B cell (primary cell): ENCODE measurements at places on chromosomes 1 and 21.

GRCh38 chr1:40926441-40926840, 53.1 kb upstream of the CTPS1 start:
- H3K27ac ChIP-seq = no peak overlapping the region
- no peak overlapping the region for H3K4me3 ChIP-seq
- H3K27me3 ChIP-seq = peaks cover 6% of the 10 kb centered on the region
- H3K4me1 ChIP-seq = no peaks in the 10 kb centered on the region

- H3K4me1 ChIP-seq = no peaks in the 10 kb centered on the region
- DNase-seq = no peak
- H3K27ac ChIP-seq = no peak overlapping the region
- H3K36me3 ChIP-seq = no peaks in the 10 kb centered on the region
- no peaks in the 10 kb centered on the region for H3K27me3 ChIP-seq
Observed at GRCh38 chr1:216710598-216711333, 12.5 kb downstream of the ESRRG start.

DNA sequence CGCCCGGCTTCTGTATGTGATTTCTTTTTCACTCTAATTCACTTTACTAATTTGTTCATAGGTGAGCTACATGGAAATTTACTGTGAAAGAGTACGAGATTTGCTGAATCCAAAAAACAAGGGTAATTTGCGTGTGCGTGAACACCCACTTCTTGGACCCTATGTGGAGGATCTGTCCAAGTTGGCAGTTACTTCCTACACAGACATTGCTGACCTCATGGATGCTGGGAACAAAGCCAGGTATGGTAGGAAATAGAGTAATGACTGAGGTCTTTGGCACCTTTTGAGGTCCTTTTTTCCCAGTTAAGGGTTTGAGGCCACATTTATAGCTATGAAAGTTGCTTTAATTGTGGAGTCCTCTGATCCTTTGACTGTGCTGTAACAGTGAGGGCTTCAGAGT, 56.9 kb downstream of the KIF1B start:
- H3K4me3 ChIP-seq = no peak overlapping the region
- no peaks in the 10 kb centered on the region for H3K36me3 ChIP-seq
- H3K4me1 ChIP-seq = no peaks in the 10 kb centered on the region
- H3K27me3 ChIP-seq = no peaks in the 10 kb centered on the region
- DNase-seq = no peak

DNA sequence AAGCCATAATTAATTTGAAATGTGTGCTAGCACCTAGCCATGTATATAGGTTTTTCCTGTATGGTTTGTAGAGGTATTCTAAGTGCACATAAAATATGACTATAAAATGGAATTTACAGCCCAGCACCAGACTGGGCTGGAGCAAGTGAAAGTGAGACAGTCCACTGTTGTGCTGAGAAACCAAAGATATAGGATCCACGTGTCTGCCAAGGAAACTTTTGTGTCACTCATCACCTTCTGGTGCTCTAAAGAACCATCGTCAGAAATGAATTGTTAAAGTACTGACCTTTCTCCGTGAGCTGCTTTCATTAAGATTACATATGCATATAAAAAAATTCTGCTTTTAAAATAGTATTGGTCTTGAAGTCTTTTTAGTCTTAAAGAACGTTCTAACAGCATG, 141.0 kb upstream of the ZC3H11B start:
- H3K27me3 ChIP-seq = no peaks in the 10 kb centered on the region
- no peaks in the 10 kb centered on the region for H3K4me1 ChIP-seq
- no peaks in the 10 kb centered on the region for H3K36me3 ChIP-seq
- no peak overlapping the region for H3K27ac ChIP-seq
- H3K4me3 ChIP-seq = no peak overlapping the region

- no peak for DNase-seq
- H3K4me1 ChIP-seq = no peaks in the 10 kb centered on the region
- no peaks in the 10 kb centered on the region for H3K27me3 ChIP-seq
- H3K4me3 ChIP-seq = no peak overlapping the region
- no peaks in the 10 kb centered on the region for H3K36me3 ChIP-seq
- no peak overlapping the region for H3K27ac ChIP-seq
Observed at GRCh38 chr1:214515544-214516433, 35.6 kb downstream of the PTPN14 start.

DNA sequence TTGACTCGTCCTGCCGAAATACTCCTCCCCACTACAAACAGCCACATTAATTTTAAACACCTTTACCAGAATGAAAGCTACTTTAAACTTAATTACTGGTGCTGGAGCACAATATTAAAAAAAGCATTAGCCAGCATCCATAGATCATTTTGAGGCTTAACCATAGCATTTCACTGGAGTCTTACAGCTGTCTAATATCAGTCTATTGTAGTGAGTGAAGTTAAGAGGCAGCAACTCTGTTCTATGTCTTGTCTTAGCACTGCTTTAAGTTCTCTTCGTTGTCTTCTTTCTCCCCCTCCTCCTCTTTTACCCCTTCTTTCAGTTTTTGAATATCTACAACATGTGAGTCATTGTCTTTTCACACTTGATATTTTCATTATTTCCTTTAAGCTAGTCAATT, 49.3 kb downstream of the ADGRL2 start:
- no peak overlapping the region for H3K27ac ChIP-seq
- no peaks in the 10 kb centered on the region for H3K36me3 ChIP-seq
- H3K4me3 ChIP-seq = no peak overlapping the region

DNA sequence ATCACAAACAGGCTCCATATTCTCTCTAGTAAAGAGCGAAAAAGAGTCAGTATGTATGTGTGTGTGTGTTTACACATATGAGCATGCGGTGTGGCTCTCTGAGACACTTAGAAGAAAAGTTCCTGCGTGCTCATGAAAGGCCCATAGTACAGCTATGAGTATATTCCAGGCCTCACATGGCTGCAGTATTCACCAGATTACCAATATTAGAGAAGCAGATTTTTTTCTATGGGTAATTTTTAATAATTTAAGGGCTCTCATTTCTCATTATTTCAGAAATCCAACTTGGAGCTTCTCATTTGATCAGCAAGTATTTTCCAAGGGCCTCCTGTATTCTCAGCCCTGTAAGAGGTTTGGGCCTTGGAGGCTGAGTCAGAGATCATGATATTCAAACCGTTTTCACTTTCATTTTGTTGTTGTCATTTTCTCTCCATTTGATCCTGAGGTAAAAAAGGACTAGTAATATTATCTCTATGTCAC, 232.9 kb upstream of the SGIP1 start:
- peak overlapping the region; percentile 21 for H3K27ac ChIP-seq
- peak overlapping the region; percentile 20 for H3K4me3 ChIP-seq
- H3K36me3 ChIP-seq = no peaks in the 10 kb centered on the region

- no peak overlapping the region for H3K27ac ChIP-seq
- H3K27me3 ChIP-seq = no peaks in the 10 kb centered on the region
- H3K36me3 ChIP-seq = no peaks in the 10 kb centered on the region
- no peaks in the 10 kb centered on the region for H3K4me1 ChIP-seq
Observed at GRCh38 chr1:245869847-245870246, 637.2 kb downstream of the SMYD3 start.

DNA sequence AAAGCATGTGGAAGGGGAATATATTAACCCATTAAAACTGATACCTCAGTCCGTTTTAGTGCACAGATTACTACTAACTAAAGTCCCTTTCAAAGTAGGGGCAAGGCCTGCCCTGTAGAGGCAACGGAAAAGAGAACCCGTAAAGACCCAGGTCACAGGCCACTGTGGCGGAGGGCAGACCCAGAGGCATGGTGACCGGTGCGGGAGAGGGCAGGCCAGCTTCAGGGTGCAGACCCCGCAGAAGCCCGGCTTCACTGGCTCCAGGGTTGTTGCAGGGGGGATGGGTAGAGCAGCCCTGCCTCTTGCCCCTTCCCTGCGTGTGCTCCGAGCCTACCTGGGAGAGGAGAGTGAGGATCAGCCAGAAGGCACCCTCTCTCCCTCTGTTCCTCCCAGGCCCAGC, 17.7 kb downstream of the CNTN2 start:
- H3K4me1 ChIP-seq = peaks cover 6% of the 10 kb centered on the region
- DNase-seq = no peak
- H3K36me3 ChIP-seq = no peaks in the 10 kb centered on the region
- H3K27me3 ChIP-seq = no peaks in the 10 kb centered on the region
- no peak overlapping the region for H3K4me3 ChIP-seq

DNA sequence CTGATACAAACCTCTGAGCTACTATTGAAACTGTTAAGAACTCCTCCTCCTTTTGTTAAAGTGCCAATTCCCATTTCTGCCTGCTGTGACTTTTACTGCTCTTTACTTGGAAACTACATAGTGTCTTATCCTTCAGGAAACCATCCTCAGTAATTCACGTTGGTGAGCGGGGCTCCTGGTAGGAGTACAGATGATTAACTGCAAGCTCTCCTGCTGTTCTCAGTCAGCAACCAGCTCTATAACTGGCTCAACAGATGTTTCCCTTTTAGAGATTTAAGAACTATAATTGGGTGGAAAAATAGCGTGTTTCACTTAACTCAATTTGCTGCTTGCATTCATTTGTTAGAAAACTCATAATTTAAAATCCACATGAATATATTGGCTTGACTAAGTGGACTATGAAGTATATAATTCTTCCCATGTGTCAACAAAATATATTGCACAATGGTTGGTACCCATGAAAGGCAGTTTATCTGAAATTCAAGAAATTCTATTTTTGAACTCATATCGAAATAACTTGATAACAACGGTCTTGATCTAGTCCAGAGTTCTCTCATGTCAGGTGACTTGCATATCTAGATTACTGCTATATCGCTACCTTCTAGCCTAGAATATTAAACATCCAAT, 574.0 kb downstream of the KCNT2 start:
- H3K4me1 ChIP-seq = no peaks in the 10 kb centered on the region
